ENCODE measurements at places on chromosomes 7 and 10.

DNA sequence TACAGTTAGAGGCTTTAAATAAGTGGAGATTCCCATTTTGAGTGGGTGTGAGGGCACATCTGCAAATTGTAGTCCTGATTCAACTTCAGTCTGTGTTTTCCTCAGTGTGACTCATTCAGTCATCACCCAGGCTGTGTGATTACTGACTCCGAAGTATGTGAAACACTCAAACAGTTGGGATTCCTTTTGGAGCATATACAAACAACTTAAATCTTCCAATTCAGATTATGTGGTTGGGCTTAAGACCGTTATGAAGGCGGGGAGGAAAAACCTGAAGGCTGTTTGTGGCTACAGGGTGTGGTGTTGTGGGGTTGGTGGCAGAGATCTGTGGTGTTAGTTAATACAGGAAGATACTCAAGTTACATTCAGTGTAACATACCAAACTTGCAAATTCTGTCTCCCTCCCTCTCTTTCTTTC, 259.7 kb upstream of the FERD3L start:
- DNase-seq: peak; percentile 98

DNA sequence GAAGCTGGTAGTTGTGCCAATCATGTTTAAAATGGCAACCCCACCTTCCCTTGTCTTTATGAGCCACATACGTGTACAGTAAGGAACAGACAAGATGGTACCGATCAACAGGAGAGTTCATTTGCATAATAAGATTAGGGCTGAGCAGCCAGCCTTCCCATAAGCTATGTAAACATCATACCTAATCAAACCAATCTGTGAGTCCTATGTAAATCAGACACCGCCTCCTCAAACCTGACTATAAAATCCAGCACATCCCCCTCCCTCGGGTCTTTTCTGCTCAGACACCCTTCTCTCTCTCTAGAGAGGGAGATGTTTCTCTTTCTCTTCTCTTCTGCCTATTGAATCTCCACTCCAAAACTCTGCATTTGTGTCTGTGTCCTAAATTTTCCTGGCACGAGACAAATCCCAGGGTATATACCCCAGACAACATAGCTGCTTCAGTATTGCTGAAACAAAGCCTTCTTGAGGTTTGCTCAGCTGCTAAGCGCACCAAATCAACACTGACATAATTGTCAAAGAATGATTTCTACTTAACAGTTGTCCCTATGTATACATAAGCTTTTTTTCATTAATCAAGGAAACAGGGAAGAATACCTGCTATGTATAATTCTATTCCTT, 279.2 kb downstream of the THSD7A start:
- no peak for DNase-seq

GRCh38 chr10:32893434-32893833, 64.6 kb downstream of the ITGB1 start:
- no peak for DNase-seq

- DNase-seq: no peak
Observed at GRCh38 chr7:112757337-112757736, 32.9 kb downstream of the TMEM168 start.

DNA sequence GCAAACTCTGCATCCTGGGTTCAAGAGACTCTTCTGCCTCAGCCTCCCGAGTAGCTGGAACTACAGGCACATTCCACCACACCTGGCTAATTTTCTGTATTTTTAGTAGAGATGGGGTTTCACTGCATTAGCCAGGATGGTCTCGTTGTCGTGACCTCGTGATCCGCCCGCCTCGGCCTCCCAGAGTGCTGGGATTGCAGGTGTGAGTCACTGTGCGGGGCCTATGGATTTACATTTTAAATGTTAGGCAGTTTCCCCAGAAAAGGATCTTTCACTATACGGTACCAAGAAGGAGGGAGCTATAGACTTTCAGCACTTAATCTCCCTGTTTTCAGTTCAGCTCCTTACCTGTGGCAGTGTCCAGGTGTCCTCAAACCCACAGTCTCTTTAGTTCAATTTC, 50.8 kb downstream of the SIRT1 start:
- no peak for DNase-seq

GRCh38 chr10:34609287-34609940, 205.7 kb downstream of the PARD3 start:
- DNase-seq: no peak

GRCh38 chr7:150410680-150411346, 31.7 kb downstream of the ZNF775 start:
- no peak for DNase-seq

DNA sequence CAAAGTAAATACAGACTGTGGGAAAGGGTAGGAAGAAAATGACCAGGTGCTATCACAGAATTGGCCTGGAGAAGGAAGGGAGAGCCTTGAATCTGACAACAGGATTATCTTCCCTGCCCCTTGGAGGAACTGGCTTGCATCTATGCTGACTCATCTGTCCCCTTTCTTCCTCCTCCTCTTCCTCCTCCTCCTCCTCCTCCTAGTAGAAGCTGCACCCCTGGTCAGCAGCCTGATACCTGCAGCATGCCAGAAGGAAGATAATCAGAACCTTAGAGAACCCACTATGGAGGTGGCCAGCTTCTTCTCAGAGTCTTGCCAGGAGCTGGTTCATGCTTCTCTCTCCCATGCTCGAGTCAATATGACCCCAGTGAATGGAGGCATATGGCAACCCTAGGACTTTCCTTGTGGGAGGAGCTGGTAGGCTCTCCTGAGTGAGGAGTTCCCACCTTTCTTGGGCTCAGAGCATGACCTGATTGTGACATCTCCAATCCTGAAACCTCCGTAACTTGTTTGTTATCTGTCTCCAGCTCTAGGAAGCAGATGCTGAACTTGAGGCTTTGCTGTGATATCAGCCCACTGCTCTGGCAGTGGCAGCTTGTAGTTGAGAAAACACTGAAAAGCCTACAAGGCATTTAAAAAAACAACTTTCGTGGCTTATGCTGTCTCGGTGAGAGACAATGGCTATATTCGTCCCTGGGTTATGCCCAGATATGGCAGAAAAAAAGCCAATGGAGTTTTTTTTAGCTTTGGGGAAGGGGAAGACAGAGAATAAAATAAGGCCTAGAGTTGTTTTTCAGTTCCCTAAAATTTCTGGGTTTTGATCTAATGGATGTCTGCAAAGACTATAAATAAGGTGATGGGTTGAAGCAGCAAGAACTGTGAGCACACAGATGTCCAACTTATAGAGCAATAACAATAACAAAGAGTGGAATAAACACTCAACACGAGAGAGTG, 60.6 kb downstream of the CDHR3 start:
- DNase-seq: no peak

DNA sequence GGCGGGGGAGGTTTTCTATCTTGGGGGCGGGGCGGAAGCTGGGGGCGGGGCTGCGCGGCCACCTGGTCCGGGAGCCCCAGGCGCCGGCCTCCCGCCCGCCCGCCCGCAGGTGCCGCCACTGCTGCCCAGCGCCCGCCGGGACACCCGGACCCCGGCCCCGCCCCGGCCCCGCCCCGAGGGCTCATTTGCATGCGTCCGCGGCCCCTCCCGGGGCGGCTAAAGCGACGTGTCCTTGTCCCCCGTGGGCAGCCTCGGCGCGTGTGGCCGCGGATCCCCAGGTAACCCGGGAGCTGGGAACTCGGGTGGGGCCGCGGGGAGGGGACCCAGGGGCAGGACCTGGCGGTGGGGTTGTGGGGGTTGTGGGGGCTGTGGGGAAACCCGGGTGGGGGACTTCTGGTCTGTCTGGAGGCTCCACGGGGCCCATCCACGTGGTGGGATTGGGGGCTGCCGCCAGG, at the start of gene BHLHA15:
Gene BHLHA15 (plus strand): TSS at position 219 of the 455 bp plus-strand sequence. CDS start 871 bp downstream, outside the sequence.
- no peak for DNase-seq

DNA sequence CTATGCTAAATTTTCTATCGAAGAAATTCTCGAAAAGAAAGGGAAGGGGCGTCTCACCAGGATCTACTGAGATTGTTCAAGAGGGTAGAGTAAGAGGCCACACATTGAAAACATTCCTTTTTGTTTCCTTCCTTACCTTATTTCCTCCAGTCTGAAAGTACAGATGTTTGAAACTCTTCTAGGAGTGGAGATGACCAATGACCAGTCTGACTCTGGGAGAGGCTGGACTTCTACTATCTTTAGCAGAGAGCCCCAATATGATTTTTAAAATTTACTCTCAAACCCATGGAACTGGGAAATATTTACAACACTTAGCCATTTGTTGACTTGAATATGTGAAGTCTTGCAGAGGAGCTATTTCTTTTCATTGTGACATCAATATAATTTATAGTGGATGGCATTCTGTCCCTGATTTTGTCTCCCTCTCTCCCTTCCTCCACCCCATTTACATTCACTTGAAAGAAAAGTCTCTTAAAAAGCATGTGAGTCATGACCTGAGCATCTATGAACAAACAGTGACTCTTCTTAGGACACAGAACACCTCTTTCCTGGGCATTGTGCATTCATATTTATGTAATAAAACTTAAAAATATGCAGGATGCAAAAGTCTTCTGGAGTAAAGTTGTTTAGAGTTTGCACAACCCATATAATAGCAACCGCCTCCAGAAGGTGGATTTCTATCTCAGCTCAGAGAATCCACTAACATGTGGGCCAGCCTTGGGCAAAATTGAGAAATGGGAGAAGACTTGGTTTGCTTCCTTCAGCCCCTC, 31.2 kb upstream of the BMPER start:
- DNase-seq: peak; percentile 78

GRCh38 chr10:26593896-26594295, 103.6 kb upstream of the PDSS1 start:
- no peak for DNase-seq

DNA sequence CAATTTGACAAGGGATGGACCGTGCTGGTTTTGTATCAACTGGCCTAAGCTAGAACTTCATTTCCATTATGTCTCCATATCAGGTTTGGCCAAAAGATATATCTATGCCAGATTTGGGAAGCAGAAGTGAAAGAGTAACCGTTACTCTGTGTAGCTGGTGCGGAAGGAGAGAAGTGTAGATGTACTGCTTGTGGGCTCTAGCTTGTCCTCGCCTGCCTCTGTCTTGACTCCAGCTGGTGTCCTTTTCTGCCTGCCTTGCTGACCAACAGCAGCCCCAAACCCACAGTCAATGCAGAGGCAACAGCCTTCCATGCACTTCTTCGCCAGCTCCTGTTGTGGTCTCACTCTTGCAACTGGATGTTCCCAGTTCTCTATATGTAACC, 128.5 kb downstream of the KIF20B start:
- no peak for DNase-seq

DNA sequence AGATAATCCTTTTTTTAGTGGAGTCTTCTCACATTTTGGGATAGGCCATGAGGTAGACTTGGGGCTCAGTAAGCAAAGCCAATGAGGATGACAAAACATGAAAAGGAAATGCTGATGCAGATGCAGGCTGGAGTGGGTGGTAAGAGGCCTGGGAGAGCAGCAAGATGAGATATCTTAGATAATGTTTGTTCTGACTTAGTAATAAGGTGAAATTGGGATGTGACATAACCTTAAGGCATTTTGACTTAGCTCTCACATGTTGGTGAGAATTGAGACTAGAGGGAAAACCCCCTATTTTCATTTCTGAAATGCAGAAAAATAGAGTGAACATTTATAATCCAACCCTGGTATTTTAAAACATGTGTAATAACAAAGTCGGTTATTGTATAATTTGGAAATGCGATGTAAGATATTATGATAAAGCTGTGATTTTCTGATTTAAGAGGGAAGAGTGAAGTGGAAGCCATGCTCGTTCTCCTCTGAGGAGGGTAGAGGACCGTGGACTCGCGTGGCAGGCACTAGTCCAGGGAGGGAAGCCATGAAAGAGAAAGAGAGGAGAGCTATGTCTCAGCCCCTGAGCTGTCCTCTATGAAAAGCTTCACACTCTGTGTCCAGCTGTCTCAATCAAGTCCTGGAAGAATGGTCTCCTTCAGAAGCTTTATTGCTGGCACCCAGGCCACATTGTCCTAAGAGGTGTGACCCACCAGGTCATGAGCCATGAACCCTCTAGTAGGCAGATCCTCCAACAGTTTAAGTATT, 57.3 kb downstream of the ST7 start:
- no peak for DNase-seq

- no peak for DNase-seq
Observed at GRCh38 chr10:131943021-131943814, 38.5 kb downstream of the BNIP3 start.

DNA sequence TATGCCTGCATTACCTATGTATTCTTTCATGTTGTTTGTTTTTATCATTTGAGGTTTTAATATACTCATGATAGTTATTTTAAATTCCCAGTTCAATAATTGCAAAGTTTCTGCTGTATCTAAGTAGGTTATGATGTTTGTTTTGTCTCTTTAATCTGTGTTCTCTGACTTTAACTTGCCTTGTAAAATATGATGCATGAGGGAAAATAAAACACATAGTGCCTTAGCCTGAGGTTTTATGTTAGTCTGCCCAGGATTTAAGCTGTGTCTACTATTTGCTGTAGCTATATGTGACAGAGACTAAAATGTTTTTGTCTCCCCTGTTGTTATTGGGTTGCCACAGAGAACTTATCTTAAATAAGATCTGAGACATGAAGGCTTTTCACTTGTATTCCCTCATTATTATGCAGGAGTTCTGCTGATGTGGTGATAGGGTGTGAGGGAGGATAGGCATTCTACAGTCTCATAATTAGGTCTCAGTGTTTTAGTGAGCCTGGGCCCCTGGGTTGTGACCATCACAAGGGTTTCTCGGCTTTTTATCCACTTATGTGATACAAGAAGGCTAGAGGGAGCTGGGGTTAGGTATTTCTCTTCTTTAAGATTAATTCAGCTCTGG, 582.5 kb downstream of the CNTNAP2 start:
- DNase-seq: no peak

GRCh38 chr10:61635471-61635870, 27.3 kb upstream of the CABCOCO1 start:
- no peak for DNase-seq

- DNase-seq: no peak
Observed at GRCh38 chr7:151085329-151085690, 965 bp upstream of the AGAP3 start.

DNA sequence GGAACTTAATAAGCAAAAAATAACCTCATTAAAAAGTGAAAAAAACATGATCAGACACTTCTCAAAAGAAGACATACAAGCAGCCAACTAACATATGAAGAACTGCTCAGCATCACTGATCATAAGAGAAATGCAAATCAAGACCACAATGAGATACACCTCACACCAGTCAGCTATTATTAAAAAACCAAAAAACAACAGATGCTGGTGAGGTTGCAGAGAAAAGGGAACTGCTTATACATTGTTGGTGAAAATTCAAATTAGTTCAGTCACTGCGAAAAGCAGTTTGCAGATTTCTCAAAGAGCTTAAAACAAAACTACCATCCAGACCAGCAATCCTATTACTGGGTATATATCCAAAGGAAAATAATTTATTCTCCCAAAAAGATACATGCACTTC, 513.3 kb downstream of the MDFIC start:
- DNase-seq: no peak

DNA sequence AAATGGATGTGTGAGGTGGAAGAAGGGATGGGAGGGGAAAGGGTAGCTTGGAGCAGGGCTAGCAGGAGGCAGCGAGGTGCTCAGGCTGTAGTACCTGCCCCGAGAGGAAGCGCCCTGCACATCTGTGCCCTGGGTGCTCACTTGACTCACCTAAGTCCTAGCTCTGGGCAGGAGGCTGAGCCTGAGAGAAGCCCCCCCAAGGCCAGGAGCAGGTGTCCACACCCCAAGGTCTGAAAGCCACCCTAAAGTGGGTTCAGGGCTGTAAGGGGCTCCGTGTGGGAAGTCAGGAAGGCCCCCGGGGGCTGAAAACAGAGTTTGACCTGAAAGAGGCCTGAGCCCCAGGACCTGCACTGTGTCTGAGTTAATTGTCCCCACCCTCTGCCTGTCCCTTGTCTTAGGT, 95.8 kb upstream of the PODXL start:
- no peak for DNase-seq

GRCh38 chr10:72593963-72594362, 31.9 kb downstream of the MICU1 start:
- no peak for DNase-seq

- DNase-seq: no peak
Observed at GRCh38 chr7:116527521-116527920, 2.7 kb downstream of the CAV1 start.

Measured in GM04503 (cell line).